Stimulated activated memory B cell treated with anti-CD40 and anti-IgM and Interleukin-4, amounts not matched to agents 10 μg/mL and 1 μg/mL and 100 μg/mL, for 72 hours (primary cell): ENCODE measurements at places on chromosomes 13 and 19.

DNA sequence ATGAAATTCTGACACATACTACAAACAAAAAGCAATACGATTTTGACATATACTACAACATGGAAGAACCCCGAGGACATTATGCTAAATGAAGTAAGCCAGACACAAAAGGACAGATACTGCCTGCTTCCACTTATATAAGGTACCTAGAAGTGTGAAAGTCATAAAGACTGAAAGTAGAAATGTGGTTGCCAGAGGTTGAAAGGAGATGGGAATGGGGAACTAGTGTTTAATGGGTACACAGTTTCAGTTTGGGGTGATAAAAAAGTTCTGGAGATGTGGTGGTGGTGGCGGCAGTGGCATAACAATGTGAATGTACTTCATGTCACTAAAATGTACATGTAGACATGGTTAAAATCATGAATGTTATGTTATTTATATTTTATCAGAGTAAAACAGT lies 12.1 kb upstream of the NDFIP2 start:
- ATAC-seq: peak; percentile 79

DNA sequence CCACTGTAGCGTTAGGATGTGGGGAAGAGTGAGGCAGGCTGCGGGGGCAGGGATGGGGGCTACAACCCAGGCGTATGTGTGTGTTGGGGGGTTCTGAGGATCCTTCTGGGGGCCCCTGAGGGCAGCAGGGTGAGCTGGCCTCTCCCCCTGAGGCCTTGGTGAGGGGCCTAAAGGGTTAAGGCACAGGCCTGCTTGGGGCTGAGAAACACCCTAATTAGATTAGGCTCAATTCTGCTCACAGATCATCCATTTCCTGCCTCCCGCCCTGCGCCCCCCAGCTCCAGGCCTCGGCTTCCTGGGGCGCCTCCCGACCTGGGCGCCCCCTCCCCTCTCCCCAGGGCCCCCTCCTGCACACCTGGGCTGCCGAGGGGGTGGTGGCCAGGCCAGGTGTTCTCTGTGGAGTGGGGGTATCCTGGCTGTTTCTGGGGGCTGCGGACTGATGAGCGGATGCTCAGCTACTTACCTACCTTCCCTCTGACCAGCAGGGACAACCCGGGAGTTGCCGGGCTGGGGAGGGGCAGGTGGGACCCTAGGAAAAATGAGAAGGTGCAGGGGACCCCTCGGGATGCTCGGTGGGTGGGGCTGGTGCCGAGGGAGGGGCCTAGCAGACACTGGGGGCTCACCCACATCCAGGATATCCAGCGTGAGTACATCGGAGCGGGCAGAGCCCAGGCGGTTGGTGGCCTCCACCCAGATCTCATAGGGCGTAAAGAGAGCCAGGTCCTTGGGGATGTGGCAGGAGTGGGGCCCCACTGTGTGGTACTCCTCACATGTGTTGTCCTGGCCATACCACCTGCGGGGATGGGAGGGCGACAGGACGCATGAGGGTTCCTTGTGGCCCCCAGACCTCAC lies 8.6 kb downstream of the CRLF1 start:
- no peak for ATAC-seq

- no peak for ATAC-seq
These were observed 65.9 kb upstream of the ZNF599 start for GRCh38 chr19:34838753-34839431.

DNA sequence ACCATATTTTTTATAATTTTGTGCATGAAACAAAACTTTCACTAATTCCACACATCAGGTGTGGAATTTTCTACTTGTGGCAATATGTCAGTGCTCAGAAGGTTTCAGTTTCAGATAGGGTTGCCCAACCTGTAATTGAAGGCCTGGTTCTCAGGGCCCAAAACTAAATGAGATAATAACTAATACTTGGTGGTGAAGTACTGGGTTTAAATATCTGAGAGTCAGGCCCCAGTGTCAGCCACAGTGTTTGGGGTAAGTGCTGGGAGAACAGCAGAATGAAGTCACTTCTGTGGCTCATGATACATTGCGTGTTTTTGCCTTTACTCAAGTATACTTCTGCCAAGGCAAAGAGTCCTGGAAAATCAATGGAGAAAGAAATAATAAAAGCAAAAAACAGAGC lies 5.6 kb downstream of the SAFB start:
- ATAC-seq: no peak

GRCh38 chr13:33611121-33611805 lies 206.7 kb upstream of the RFC3 start:
- ATAC-seq: no peak

DNA sequence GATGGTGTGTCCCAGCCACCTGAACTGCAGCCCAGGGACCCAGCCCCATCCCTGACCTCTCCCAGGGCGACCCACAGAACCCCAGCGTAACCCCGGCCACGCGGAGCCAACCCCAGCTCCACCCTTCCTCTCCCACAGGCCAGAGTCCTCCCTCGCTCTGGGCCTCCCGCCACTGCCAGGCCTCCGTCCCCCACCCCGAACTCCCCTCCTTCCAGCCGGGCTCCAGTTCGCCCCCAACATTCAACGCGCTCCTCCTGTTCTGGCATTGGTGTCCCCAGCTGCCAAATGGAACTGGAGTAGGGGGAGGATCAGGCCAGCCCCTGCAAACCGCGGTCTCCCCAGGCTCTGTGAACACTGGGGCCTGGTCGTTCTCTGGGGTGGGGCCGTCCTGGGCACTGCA lies 7.4 kb downstream of the LINGO3 start:
- no peak for ATAC-seq

- ATAC-seq: no peak
These were observed 19.6 kb downstream of the GPX4 start for GRCh38 chr19:1123381-1123780.

- ATAC-seq: no peak
These were observed 14.6 kb upstream of the URAD start for GRCh38 chr13:28002886-28003698.

DNA sequence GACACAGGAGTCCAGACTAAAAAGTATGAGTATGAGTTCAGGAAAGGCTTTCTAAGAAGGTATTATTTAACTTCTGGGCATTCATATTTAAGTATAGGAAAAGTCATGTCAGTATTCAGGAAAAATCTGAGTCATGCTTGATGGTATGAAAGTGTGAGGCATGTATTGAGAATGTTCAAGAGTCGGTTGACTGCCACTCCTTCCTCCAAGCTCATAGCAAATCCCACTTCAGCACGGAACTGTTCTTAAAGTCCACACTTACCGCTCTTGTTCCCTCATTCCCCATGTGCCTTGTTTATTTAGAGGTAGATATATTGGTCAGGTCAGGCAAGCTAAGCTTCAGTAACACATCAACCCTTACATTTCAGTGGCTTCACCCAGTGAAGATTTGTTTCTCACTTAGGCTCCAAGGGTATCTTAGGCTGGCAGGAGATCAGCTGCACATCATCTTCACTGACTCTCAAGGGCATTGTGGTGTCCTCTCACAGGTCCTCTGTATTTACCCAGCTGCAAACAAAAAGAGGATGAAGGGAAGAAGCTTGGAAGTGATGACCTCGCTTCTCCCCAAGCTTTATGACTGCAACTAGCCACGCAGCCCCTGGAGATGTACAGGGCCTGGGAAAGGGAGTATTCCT lies 1189.2 kb downstream of the EFNB2 start:
- no peak for ATAC-seq

DNA sequence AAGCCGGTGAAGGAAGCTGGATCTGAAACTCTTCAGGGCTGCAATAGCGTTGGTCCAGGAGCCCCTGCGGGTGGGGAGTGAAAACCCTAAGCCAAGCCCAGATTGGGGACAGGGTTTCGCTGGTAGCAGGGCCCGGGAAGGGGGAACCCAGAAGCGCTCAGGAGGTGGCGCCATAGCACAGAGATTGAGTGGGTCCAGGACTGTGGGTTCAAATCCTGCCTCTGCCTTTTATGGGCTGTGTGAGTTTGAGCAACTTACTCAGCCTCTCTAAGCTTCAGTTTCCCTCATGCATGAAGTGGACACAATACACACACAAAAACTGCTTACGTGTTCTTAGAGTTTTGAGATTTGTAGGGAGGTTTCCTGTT lies 8.3 kb upstream of the SYCN start:
- peak; percentile 27 for ATAC-seq
